ENCODE measurements at places on chromosomes 5 and 9.

GRCh38 chr9:13360188-13360587, 80.7 kb upstream of the MPDZ start:
- DNase-seq: no peak

DNA sequence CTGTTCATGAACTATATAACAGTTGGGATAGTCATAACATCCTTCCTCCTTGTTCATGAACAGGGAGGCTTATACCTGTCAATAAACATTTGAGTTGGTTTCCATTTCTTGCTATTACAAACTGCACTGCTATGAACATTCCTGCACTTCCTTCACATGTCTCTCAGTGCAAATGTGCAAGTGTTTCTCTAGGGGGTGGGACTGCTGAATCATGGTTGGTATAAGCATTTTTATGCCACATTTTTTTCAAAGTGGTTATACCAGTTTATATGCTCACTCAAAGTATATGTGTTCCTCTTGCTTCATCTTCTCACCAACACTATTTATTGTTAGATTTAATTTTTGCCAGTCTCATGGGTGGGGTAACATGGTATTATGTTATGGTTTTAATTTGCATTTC, 25.8 kb upstream of the TPD52L3 start:
- DNase-seq: no peak

GRCh38 chr9:119343059-119343990, 25.9 kb downstream of the BRINP1 start:
- DNase-seq: no peak

GRCh38 chr5:155480731-155481131, 467.2 kb downstream of the KIF4B start:
- DNase-seq: no peak

DNA sequence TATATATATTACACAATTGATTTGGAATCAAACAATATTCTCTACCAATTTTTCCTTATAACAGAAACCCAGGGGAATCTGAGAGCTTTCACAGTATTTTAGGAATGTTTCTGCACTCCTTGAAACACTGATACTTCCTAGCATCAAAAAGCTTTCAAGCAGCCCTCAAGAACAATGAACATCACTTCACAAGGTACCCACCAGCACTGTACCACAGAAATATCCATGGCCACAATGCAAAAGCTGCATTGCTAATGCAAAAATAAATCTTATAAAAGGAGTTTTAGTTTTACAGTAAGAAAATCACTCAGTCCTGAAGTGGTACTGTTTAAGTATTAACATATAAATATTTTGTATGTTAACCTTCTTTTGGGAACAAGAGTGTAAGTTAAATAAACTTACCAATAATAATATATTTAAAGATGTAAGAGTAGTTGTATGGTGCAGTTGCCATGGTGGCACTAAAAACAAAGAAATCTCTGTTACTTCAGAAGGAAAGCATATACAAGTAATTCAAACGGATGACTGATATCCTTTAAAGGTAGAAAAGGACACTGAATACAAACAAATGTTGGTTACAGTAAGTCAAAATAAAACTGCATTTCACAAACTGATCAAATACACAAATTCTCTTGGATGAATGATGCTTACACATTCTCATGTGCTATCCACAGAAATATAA, 8.6 kb downstream of the RAB14 start:
- no peak for DNase-seq

DNA sequence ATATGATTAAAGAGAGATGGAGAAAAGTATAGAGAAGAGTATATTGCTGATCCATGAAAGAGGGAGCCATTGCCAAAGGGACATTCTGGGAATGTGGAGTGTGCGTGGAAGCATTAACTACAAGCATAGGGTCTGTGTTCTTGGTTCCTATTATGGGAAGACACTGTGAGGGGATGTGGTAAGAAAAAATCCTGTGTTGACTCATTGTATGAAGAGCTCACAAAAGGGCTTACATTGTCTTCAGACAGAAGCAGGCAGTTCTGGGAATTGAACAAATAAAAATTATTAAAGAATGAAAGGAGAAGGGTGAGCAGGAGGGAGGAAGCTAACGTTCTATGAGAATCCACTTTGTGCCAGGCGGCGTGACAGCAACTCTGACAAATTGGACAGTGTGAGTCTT, 250.4 kb upstream of the CHD1 start:
- DNase-seq: no peak

DNA sequence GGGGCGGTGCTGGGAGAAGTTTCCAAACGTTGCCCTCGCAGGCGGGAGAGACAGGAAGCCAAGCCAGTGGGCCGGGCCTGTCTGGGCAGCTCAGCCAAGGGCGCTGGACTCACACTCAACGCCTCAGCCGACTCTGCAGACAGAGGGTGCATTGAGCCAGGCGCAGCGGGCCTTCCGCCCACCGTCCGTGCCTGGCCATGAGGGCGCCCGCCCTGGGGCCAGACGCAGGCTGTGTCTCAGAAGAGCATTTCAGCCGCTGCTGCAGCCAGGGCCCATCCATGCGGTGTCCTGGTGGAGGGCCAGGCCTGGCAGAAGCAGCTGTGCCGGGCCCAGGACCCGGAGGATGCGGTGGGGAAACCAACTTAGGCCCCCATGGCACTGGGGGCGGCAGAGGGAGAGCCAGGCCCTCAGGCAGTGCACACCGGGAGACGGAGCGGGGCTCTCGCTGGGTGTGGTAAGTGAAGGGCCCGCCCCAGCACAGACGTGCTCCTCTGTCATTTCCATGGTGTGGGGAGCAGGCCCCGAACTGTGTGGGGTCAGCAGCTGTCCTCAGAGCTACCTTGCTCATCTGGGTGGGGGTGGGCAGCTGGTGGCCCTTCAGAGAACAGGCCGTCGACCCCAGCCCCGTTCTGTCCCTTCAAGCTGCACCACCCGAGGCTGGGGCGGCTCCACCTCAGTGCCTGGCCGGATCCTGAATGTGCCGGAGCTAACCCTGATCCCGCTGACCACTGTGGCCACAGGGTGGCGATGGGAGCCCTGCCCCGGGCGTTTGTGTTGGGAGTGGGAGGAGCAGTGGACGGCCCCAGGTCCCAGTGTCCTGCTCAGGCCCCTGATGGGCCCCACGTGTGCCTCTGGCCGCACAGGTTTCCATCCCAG, 18.0 kb downstream of the DNLZ start:
- DNase-seq: peak; percentile 85

DNA sequence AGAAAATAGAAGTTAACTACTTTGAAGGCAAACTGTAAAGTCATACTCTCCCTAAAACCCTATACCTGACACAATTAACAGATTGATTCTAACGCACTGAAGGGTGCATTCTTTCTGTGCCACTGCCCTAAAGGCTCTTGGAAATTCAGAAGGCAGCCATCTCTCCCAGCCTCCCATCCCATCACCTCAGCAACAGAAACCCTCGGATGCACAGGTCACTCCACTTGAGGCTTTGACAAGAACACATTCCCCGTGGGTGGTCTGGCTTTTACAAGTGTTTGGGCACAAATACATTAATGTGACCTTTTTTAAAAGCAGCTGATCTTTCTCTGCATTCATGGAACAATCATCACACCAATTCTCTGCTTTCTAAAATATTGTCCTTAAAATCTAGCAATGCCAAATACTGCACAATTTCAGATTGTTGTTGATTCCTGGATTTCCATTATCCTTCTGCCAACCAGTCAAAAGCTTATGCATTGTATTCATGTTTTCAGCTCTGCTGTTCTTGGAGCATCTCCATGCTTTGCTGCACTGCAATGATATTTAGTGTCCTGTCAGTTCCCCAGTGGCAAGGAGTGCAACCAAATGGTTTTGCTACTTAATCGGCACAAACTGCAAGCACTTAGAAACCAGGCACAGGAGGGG, 175.6 kb downstream of the TMEM161B start:
- DNase-seq: no peak

DNA sequence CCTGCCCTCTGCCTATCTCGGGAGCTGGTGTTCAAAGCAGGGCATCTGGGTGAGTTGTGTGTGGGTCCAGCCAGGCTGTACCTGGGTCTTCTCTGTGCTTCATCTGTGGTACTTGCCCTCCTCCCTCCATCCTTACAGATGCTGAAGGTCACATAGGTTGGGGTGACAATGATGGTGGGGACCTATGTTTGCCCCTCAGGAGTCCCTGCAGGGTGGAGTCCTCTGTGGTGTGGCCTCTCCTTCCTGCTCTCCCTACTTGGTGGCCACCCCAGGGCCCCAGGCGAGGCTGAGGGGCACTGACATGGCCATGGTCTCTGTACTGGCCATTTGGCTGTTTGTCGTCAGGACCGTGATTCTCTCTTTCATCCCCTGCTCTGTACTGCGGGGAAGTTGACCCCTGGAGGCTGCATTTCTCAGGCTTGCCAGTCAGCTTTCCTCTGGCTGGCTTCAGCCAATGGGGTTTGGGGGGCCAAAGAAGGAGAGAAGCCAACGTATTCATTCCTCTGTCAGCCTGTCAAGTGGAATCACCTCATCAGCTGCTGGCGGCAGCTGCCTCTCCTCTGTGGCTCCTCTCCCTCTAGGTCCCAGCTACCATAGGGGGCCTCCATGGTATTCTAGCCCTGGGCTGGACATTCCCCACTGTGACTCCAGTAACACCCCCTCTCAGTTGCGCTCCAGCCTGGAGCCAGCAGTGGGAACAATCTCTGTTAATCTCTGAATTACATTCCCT, 4.6 kb downstream of the DCANP1 start:
- DNase-seq: no peak

DNA sequence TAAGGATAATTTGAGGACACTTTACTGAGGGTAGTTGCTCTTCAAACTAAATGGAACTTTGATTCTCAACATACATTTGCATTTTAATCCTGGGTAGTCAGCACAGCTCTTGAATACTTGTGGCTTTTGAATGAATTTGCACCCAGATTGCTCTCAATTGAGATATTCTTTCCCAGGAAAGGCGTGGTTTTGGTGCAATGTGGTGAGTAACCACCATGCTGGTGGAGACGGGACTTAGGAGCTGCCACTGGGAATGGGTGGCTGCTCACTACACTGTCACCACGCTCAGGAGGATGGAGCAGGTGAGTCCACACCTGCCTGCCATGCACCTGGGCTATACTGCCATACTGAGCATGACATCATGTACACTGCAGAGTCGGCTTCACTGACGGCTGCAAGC, 99.2 kb downstream of the IRX1 start:
- no peak for DNase-seq

- DNase-seq: no peak
Measured at GRCh38 chr5:141944076-141944475, 13.9 kb downstream of the PCDH12 start.

GRCh38 chr5:109354761-109355160, 55.0 kb downstream of the PJA2 start:
- no peak for DNase-seq

- no peak for DNase-seq
Measured at GRCh38 chr9:132908635-132909034, 29.9 kb downstream of the SPACA9 start.

DNA sequence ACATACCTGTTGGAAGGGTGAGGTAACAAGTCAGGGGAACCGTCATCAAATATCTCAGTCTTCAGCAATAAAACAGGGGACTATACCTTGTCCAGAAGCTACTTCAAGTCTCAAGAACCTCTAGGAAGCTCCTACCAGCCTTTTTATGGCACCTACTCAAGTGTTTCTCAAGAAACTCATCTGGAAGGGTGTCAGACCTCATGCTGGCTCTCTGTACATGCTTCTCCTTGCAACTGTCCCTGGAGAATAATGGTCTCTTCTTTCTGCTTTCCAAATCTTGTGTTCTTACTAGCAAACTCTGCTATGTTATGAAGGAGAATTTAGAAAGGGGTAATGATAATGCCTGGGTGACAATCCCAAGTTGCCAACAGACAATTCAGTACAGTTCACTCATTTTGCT, 8.3 kb upstream of the PTAR1 start:
- no peak for DNase-seq

- no peak for DNase-seq
Measured at GRCh38 chr9:34662526-34663302, at the start of gene CCL27. CCL27 (minus strand) TSS chr9:34662657; CDS start chr9:34662633, 24 bp downstream.

DNA sequence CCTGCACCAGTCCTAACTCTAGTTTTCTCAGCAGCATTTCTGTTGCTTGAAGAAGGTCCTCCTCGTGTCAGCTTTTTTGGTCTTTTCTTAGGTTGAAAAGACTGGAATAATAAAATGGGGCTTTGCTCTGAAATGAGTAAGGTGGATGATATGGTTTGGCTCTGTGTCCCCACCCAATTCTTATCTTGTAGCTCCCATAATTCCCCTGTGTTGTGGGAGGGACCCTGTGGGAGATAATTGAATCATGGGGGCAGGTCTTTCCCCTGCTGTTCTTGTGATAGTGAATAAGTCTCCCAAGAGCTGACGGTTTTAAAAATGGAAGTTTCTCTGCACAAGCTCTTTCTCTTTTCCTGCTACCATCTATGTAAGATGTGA, 53.6 kb downstream of the LIX1 start:
- DNase-seq: no peak

DNA sequence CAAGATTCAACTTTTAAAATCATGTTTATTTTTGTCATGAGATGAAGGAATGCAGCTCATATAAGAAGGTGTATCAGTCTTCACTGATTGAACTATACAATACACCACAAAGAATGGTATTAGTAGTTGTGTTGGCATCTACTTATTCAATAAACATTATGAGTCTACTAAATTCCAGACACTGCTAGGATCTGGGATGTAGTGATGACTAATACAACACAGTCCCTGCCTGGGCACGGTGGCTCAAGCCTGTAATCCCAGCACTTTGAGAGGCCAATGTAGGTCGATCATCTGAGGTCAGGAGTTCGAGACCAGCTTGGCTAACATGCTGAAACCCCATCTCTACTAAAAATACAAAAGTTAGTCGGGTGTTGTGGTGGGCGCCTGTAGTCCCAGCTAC, 171.4 kb upstream of the NFIB start:
- no peak for DNase-seq

- no peak for DNase-seq
Measured at GRCh38 chr9:112366591-112366990, 13.3 kb upstream of the HSDL2 start.

GRCh38 chr5:143691945-143692290, 120.0 kb upstream of the HMHB1 start:
- no peak for DNase-seq

GRCh38 chr9:4164356-4164755, 135.5 kb downstream of the GLIS3 start:
- DNase-seq: no peak

GRCh38 chr5:177462021-177462670, 11.3 kb downstream of the DBN1 start:
- DNase-seq: no peak

GRCh38 chr5:120396186-120396585, 67.9 kb upstream of the PRR16 start:
- DNase-seq: no peak

- no peak for DNase-seq
Measured at GRCh38 chr9:107648153-107648715, 158.7 kb upstream of the KLF4 start.

DNA sequence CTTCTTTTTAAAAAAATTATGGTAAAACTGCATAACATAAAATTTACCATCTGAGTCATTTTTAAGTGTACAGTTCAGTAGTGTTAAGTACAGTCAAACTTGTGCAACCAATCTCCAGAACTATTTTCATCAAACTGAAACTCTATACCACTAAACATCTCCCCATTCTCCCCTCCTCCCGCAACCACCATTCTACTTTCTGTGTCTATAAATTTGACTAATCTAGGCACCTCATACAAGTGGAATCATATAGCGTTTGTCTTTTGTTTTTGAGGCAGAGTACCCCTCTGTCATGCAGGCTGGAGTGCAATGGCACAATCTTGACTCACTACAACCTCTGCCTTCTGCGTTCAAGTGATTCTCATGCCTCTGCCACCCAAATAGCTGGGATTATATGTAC, 24.0 kb upstream of the EBF1 start:
- DNase-seq: no peak

Measured in sciatic nerve (tissue), 2 donors.